ENCODE measurements at places on chromosomes 12 and 14. TPM values are rescaled to one million over a fixed set of nuclear protein-coding genes. Genes with fewer than 3 reads are reported as not detected.
A peak's percentile ranks its signal among the peaks of the same experiment; 100 is the strongest.

GRCh38 chr12:4275016-4275869 is 1.7 kb downstream of the CCND2 start:
- peaks cover 8% of the 10 kb centered on the region for H3K27me3 ChIP-seq
- peak overlapping the region; percentile 96 for H3K27ac ChIP-seq
- H3K36me3 ChIP-seq = peaks cover 51% of the 10 kb centered on the region
- no peak for DNase-seq
- H3K4me3 ChIP-seq = peak overlapping the region; percentile 91

DNA sequence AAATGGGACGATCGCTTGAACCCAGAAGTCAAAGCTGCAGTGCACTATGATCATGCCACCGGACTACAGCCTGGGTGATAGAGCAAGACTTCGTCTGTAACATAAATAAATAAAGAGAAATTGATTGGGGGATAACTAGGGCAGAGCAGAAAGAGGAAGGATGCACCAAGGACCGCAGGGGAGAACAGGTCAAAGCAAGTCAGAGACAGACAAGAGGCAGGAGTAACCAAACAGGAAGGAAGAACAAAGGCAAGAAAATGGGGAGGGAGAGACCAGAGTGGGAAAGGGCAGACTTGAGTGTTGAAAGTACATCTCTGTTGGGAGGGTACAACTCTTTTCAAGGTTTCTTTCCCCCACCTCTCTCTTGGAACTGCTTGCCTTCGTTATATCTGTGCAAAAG is 50.8 kb upstream of the ELK3 start:
- H3K36me3 ChIP-seq = no peaks in the 10 kb centered on the region
- peaks cover 14% of the 10 kb centered on the region for H3K4me1 ChIP-seq
- no peak overlapping the region for H3K4me3 ChIP-seq
- no peaks in the 10 kb centered on the region for H3K27me3 ChIP-seq
- DNase-seq = no peak

The IKZF4 gene
- 13.6 TPM for total RNA-seq

The SELPLG gene
- 0.46 TPM for total RNA-seq

DNA sequence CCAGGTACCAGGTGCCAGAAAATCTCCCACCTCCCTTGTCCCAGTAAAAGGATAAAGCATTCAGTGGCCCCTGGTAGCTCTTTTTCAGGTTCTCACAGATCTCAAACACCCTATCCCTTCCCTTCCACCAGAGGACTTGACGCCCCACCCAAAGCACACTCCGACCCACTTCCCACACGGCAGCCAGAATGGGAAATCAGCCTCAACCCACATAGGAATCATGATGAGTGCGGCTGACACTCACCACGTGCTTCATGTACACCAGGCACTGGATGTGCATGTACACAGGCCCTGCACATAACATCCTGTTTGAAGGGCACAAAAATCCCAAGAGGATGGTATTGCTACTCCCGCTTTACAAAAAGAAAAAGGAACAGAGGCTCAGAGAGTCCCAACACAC is 71.9 kb downstream of the TBX3 start:
- no peak overlapping the region for H3K4me3 ChIP-seq
- no peaks in the 10 kb centered on the region for H3K27me3 ChIP-seq
- H3K36me3 ChIP-seq = peaks cover 4% of the 10 kb centered on the region
- no peaks in the 10 kb centered on the region for H3K4me1 ChIP-seq
- H3K27ac ChIP-seq = no peak overlapping the region
